ENCODE measurements at places on chromosomes 7 and 10.

- DNase-seq, result no peak
Observed at GRCh38 chr7:134339475-134339874, 22.7 kb upstream of the SLC35B4 start.

GRCh38 chr7:116305485-116306408 is 95.4 kb downstream of the TES start:
- peak; percentile 64 for DNase-seq

DNA sequence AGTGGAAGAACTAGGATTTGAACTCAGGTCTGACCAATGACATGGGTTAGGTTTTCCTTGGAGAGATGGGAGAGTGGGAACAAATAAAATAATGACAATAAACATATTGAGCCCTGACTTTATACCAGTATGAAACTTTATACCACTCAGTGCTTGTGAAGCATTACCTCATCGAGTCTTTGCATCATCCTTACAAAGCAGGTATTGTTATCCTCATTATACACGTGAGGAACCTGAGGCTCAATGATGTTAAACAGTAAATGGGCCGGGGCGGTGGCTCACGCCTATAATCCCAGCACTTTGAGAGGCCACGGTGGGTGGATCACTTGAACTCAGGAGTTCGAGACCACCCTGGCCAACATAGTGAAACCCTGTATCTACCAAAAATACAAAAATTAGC is 47.7 kb downstream of the HHEX start:
- no peak for DNase-seq

- DNase-seq, result no peak
Observed at GRCh38 chr10:121240011-121240410, 358.2 kb downstream of the FGFR2 start.

DNA sequence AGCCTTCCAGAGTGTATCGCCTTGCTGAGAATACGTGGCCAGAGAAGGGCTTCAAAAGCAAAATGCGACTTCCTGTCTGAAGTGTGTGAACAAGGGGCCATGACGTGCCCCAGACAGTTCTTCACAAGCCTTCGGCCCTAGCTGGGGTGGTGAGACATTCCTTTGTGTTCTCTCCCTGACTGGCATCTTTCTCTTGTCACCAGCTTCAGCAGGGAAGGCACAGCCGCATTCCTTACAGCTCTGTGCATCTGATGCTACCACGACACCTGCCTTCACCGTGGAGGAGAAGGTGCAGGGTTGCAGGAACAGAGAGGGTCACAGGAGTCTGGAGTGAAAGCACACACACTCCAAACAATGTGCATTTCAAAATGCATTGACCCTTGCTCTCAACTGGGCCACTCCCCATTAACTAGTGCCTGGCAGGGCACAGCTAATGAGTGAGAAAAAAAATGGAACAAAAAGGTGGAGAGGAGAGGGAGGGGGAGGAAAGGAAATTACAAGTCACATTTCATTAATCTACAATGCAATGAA is 93.4 kb downstream of the GPR26 start:
- DNase-seq, result no peak

DNA sequence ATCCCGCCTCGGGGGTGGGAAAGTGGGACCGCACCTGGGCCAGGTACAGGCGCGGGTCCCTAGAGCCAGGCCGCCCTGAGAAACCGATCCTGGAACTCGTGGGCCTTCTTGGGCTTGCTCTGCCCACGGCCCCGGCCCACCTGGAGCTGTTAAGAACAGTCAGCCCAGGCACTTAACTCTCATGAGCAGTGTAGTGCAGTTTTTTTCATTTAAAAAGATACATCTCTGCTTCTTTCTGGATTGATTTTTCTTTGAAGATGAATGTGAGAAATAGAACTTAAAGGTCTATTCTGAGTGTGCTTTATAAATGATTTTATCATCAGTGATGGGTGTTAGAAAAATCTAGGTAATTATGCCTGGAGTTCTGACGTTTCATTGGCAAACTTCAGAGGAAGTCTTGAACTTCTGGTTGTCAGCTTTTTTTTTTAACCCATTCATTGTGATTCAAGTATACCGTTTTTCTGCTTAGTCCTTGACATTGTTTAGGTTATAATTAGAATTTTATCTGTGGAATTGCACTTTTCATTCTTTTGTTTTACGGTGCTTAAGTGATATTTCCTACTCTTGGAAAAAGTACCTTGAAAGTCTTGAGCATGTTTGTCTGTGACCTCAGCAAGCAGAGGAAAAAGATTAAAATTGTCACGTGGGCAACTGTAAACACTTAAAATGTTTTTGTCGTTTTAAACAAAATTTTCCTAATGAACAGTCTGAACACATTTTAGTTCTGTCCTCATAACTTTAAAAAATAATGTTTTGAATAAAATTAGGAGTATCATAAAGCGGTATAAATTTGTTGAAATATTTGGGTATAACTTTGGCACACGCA is 906 bp downstream of the CDK1 start:
- peak; percentile 20 for DNase-seq

- no peak for DNase-seq
Observed at GRCh38 chr10:5544216-5544805, 19.6 kb downstream of the CALML3 start.
